ENCODE measurements at places on chromosomes 2 and 18.

DNA sequence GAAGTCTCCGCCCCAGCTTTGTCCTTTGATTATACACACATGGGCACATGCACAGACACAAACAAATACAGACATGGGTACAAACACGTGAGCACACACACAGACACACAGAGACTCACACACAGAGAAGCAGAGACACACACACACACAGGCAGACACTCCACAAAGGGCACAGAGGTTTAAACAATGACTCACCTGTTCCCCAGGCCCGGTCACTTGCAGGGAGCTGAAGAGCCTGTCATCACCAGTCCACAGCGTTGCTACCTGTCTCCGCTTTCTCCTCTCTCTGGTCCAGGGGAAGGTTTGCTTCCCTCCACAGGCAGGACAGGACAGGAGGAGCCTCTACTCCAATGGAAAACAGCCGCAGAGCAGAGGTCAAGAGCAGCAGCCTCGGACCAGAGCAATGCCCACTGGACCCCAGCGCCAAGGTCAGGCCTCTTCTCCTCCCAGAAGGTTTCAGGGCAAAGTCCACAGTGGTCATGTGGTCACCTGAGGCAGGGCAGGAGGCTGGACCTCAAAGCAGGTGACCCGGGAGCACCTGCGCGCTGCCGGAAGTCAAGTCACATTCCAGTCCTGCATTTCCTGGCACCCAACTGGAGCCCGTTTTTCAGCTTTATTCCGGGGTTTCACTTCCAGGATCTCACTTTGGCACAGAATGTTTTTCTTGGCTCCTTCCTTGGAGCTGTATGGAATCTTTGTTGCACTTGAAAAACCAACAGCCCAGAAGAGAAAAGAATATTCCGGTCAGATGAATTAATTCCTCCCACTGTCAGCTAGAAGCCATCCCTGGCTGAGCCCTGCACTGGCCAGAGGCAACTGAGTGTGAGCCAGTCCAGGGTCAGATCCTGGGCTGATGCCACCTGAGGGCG lies at the start of gene RAB17:
TSS of gene RAB17 (minus strand) at position 463 of the 869 bp plus-strand sequence. CDS start 4,580 bp downstream, outside the sequence.
- DNase-seq: no peak

DNA sequence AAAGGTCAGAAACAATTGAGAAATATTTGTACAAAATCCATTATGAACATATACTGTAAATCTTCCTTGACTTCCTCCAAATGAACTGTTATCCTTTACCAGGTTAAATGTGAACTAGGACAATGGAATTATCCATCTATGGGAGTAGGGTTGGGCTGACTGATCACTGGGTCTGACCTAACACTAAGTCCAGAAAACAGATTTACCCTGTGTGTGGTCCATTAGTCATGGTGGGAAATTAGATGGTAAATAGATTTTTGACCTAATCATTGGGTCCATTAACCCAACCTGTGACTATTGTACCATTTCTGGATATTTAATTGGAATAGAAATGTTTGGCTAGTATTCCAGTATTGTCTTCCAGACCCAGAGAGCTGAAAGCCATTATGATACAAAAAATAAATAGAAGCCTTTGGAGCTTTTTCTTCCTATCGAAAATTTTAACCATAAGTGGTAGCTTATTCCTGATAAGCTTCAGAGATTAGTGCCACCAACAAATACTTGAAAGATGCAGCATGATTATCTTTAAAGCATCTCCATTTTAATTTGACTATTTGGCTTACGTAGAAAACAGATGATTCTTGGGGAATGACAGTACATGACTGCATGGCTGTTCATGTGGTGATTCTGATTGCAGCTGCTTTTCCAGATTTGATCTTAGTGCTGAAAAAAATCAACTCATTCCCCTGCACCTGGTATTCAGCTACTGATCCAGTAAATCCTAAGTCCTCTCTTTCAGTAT lies 703.2 kb upstream of the FSHR start:
- no peak for DNase-seq

DNA sequence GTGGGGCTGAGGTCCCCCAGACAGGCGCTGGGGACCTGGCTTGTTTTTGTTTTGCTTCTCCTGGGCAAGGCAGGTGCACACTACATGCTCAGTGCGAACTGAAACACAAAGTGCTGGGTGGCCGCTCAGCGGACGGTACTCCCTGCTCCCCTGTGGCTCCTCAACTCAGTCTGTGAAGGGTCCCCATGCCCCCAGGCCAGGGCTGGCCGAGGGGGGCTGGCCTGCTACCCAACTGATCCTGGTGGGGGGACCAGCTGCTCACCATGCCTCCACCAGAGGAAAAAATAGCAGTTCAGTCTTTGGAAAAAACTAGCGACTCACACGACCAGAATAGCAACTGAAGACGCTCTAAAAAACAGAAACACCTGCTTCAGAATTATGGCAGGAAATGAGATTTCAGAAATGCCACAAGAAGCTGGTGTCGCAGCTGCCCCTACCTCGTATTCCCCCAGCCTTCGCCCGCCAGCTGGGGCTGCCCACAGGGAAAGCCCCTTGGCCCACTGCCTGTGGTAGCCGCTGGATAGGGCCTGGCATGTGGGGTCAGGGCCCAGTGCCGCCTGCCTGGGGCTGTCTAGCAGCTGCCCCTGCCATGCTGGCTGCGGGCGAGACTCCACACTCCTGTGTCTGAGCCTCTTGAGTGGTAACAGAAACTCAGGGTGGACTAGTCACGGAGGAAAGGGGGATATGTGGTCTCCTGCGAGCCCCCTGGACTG lies 43.7 kb downstream of the MEX3C start:
- no peak for DNase-seq

DNA sequence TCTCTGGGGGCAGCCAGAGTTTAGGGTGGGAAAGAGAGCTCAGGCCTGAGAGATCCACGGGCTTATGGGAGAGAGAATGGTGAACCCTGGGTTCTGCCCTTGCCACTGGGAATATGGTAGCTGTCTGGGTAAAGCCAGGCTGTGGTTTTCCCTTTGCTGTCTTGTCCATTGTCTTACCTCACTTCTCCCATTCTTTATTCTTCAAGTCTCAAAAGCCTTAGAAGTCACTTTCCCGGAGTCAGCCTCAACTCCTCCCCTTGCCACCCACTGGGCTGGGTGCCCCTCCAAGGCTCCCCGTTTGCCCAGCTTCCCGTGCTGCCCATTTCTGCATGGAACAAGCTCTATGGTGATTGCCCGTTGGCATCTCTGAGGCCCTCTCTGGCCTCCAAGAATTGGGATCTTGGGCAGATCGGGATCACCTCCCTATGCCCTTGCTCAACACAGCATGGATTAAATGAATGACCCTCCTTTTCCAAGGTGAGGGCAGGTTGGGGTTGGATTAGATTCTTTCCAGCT lies 228.2 kb downstream of the HAUS1 start:
- no peak for DNase-seq

DNA sequence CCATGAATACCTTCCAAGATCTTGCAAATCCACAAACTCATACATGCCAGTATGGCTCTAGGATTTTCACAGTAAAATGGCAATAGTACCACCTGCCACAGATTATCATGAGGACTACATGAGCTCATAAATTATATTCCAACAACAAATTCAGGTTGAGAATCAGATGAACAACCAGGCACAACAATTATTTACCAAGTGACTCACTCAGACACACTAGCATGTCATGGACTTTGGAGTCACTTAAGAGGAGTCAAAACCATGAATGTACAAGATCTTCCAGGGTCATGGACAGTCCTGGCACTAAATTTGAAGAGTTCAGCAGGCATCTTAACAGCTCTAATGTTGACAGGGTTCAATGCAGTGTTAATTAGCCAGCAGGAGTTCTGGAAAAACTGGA lies 34.4 kb upstream of the BZW1 start:
- DNase-seq: peak; percentile 39

DNA sequence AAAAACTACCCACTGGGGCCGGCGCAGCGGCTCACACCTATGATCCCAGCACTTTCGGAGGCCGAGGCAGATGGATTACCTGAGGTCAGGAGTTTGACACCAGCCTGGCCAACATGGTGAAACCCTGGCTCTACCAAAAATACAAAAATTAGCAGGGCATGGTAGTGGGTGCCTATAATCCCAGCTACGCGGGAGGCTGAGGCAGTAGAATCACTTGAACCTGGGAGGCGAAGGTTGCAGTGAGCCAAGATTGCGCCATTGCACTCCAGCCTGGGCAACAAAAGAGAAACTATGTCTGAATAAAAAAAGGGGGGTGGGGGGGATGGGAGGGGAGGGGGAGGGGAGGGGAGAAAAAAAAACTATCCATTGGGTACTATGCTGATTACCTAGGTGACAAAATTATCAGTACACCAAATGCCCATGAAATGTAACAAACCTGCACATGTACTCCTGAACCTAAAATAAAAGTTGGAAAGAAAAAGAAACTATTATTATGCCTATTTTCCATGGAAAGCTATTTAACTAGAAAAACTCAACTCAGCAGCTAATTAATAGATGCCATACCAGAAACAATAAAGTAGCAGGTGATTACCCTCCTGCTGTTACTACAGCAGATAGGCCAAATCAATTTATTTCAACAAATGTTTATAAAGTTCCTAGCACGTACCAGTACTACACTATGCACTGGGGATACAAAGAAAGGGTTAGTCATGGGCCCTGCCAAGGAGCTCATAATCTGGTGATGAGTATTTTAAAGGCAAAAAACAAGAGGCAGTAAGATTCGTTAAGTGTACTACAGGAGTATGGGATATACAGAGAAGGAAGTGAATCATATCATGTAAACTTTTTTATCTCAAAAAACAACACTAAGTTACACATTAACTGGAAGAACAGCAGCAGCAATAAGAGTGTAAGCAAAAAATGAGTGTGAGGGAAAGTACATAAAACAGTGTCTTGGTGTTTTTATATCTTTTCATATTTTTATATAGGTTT lies 112.8 kb upstream of the SLC39A10 start:
- peak; percentile 37 for DNase-seq

Measured in RKO (cell line).